Activated CD8-positive, alpha-beta memory T cell treated with anti-CD3 and anti-CD28 coated beads for 1 hour (primary cell): ENCODE measurements at places on chromosomes 6 and 20.

- no peak for DNase-seq
Measured at GRCh38 chr6:1625794-1626435, 16.2 kb downstream of the FOXC1 start.

GRCh38 chr6:157020398-157020797 is 243.2 kb downstream of the ARID1B start:
- DNase-seq = no peak

DNA sequence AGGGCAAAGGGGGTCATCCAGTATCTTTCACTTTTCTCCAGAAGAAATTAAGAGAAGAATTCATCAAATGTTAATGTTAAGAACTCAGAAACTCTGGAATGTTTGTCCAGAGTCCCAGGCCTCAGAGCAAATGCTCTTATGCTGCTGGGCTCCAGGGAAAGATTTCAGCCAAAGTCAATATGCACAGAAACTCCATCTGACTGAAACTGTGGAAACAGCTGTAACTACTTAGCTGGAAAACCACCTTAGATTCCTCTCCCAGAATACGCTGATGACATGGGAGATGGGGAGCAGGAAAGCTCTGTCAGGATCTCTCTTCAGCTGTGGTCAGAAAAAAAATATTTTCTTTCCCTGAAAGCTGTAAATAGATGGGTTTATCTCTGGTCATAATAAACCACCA is 559.6 kb downstream of the RFPL4B start:
- DNase-seq = no peak

GRCh38 chr20:39789411-39789810 is 827.3 kb downstream of the DHX35 start:
- DNase-seq = no peak

DNA sequence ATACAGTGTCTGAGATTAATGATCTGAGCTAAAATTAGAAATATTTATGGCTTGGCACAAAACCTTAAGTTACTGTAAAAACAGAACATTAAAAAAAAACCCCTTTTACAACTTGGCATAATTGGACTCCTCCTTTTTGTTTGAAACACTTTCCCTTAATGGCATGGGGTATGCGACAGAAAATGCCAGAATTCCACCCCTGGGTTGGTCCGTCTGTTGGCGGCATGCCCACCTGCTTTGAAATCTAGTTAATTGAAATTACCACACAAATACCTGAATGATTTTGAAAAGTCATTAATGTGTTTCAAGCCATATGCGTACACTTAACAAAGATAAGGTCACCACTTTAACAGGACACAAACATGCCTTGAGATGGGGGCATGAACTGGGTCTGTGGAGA is 175.1 kb upstream of the FOXQ1 start:
- DNase-seq = no peak

GRCh38 chr6:42978487-42978838 is 518 bp downstream of the PEX6 start:
- no peak for DNase-seq

- DNase-seq = no peak
Measured at GRCh38 chr20:49872056-49872455, 43.3 kb downstream of the SPATA2 start.

GRCh38 chr6:97440590-97441176 is 157.7 kb upstream of the MMS22L start:
- no peak for DNase-seq

- DNase-seq = no peak
Measured at GRCh38 chr6:105994591-105995390, 91.3 kb upstream of the PRDM1 start.

DNA sequence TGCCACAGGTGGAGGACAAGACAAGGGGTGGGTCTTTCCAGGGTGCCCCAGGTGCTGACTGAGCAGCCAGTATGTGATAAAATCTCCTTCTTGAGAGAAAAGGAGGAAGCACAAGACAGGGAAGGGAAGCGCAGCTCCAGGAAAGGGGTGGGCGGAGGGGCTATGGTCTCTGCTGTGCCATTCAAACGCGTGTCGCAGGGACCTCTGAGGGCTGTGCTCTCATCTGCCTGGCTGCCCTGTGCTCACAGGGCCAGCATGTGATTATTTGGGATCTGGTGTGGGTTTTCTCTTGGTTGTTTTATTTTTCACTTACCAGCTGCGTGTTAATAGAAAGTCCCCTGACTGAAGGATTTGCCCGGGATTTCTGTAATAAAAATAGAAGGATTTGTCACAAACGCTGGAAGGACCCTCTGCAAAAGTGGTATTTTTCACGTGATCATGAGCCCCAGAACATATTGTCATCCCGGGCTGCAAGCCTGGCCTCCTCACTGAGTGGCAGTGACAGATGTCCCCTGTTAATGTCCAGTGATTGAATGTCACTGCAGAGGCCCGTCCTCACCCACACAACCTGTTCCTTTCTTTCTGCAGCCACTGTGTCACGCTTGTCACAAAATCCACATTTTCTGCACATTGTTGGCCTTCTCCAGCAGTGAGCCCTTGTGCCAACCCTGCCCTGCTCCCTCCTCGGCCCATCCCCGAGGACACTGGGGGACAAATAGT is 35.0 kb upstream of the VSX1 start:
- no peak for DNase-seq

- DNase-seq = no peak
Measured at GRCh38 chr20:16175322-16175961, 397.8 kb downstream of the KIF16B start.

GRCh38 chr20:45545754-45546453 is 1.3 kb downstream of the EPPIN start:
- no peak for DNase-seq
